ENCODE measurements at places on chromosomes 2 and 18.

- DNase-seq: no peak
Measured at GRCh38 chr2:237435844-237436587, 22.1 kb upstream of the COL6A3 start.

DNA sequence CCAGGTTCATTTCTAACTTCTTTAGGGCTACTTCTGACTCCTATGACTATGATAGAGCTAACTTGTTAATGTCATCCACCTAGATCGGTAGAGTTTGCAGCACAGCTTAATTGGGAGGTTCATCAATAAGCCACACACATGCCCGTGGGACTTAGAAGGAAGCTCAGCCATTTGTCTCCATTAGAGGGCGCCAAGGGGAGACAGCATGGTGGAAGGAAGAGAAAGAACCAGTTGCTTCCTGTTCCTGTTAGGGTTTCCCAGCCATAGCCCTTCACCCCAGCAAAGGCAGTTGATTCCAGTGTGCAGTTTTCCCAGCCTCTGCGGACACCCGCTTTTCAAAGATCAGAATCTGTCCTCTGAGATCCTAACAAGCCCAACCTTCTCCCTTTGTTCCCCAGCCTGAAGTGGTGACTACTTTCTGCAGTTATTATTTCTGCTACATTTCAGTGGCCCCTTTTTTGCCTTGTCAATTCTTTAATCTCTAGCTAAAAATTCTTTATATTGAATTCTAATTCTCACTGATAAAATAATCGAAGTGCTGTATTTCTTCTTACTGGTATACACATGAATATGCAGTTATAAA, 30.3 kb downstream of the MAIP1 start:
- peak; percentile 89 for DNase-seq

GRCh38 chr18:45850021-45850420, 24.5 kb downstream of the SIGLEC15 start:
- DNase-seq: no peak

GRCh38 chr2:168311261-168311910, 64.0 kb upstream of the STK39 start:
- DNase-seq: no peak

DNA sequence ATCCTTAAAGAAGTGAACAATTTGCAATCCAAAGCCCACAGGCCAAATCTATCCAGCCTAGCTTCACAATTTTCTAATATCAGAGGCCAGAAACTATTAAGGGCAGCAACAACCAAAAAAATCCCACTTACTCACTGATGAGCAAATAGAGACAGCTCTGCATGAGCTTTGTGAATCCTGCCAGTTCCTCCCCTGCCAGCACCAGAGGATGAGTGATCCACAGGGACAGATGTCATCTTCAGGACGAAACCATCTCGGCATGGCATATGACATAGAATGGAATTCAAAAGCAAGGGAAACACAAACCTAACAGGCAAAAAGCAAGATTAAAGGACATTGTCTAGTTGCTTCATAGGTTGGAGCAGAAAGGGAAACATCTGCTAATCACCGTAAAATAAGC, 2.2 kb upstream of the DSC2 start:
- DNase-seq: no peak

- DNase-seq: peak; percentile 93
Measured at GRCh38 chr18:48022531-48023329, 92.3 kb upstream of the SMAD2 start.

DNA sequence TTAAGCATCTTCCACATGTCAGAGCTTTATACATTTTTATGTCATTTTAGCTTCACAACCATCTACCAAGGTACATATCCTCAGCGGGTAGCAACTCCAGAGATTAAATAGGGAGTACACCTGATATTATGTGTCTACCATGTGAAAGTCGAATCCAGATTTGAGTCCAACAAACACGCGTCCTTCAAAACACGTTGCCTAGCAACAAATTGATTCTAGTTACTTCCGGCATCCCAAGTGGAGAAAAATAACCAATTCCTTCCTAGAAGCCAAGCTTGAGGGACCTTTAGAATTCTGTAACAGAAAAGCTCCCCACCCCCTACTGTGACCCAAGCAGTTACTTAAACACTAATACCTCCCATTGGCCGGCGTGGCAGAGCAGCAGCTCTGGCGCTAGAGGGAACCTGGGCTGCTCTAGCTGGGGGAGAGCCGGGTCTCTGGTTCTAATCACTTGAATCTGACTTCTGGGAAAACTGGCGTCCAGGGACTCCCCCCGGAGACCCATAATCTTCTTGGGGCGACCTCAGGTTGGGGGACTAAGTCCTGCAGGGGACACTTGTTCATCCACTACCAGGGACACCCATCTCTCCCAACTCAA, at the start of gene ERICH2:
Gene ERICH2, plus strand, starts transcription at position 371 of the 598 bp plus-strand sequence. CDS start 304 bp downstream, outside the sequence.
- DNase-seq: peak; percentile 84

DNA sequence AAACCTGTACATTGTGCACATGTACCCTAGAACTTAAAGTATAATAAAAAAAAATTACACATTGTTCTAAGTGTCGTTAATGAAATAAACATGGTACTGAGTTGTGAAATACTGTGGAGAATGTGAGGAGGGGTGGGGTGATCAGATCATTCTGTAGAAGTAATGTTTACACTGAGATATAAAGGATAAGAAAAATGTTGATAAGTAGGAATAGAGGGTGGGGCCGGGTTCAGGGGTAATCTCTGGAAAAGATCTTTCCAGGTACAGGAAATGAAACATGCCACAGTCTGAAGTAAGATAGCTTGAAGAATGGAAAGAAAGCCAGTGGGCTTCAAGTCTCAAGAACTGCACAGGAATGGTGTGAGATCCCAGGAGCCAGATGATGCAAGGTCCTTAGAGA, 1482.4 kb downstream of the LRP1B start:
- no peak for DNase-seq

GRCh38 chr18:3472681-3473544, 22.9 kb downstream of the TGIF1 start:
- DNase-seq: no peak

DNA sequence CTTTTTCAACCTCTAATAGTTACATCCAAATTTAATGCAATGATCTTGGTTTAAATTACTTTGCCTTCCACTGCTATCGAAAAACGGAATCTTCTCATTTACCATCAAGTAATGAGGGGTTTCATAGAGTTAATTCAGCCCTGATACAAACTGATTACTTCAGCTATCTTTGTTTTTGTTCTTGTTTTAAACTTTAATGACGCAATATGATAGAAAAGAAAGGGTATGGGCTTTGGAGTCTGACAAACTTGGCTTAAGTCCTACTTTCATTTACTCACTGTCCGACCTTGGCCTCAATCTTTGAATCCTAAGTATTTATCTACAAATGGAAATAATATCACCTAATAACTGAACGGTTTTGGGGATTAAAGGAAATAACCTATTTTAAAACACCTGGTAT, 16.1 kb downstream of the ADAM17 start:
- DNase-seq: no peak

- no peak for DNase-seq
Measured at GRCh38 chr2:48991415-48992131, 162.7 kb downstream of the FSHR start.

DNA sequence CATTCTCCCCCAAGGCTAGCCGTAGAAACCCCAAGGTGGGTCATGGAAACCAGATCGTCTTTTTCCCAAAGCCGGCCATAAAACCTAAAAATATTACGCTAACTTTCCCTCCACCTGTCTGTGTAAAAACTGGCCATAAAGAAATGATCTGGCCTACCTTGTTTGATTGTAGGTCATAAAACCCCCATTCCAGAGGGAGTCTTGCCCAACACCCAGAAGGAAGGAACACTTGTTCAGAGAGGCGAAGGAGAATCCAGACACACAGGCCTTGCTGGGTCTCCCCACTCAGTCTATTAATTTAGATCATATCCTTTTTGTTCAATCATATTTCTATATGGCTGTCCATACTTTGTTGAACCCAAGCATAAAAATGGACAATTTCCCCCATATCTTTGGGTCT, 344.7 kb downstream of the HRH4 start:
- DNase-seq: no peak

DNA sequence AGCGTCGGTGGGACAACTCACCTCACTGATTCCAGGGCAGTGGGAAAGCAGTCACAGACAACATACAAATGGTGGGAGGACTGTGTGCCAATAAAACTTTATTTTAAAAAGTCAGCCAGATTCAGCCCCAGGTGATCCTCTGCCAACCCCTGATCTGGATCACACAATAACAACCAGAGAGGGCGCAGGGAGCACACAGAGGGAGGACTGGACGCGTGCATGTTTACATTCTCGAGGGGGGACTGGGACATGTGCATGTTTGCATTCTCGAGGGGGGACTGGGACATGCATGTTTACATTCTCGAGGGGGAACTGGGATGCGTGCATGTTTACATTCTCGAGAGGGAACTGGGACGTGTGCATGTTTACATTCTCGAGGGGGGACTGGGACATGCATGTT, 209.5 kb downstream of the NDUFA10 start:
- no peak for DNase-seq

GRCh38 chr2:99634234-99634633, 144.4 kb upstream of the REV1 start:
- no peak for DNase-seq

DNA sequence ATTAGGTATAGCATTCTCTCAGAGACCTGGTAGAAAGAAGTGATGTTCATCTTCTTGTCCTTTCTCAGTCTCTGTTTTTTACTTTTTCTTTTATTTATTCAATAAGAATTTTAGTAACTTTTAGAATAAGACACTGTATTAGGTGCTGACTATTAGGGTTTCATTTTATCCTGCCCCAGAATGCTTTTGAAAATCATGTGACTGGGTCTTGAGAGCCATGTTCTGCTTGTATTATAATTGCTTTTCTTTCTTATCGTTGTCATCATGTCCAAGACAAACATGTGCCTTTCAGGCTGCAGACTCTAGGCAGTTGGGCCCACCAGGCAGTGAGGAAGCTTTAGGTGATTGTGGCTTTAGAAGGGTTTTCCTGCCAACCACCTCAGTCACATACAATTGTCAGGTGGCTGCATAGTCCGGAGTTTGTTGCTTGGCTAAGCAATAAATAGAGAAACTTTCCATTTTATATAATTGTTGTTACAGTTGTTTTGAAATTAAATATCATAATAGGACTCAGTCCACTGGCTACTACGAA, 15.1 kb downstream of the GRHL1 start:
- DNase-seq: no peak

DNA sequence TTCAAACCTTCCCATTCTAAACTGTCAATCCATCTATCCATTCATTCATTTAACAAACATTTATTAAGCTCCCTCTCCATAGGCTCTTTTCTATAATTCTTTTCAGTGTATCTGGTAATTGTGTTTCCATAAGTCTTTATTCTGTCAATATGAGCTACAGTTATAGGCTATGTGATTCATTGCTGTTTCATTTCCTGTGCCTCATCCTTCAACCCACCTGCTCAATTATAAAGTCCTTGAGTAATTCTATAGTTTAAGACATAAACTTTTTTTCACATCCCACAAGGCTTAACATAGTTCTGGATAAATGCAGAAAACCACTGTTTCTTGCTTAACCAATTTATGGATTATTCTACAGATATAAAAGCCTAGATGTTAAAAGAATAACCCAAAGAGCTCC, 84.2 kb upstream of the PIK3C3 start:
- DNase-seq: no peak

DNA sequence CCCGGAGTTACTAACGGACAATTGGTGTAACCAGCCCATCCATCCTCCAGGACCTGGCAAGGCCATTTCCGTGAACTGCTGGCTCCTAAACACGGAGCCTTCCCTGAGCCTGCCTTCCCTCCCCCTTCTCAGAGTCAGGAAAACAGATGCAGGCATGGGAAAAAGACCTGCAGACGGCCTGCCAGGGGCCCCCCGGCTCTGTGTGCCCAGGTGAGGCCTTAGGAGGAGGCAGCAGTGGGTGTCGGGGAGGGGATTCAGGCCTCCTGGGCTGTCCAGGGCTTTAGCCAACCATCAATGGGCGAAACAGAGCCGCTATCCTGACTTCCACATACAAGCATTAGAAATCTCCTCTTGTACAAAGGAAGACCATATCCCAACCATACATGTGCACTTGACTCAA, 68.3 kb upstream of the BOD1L2 start:
- DNase-seq: no peak

DNA sequence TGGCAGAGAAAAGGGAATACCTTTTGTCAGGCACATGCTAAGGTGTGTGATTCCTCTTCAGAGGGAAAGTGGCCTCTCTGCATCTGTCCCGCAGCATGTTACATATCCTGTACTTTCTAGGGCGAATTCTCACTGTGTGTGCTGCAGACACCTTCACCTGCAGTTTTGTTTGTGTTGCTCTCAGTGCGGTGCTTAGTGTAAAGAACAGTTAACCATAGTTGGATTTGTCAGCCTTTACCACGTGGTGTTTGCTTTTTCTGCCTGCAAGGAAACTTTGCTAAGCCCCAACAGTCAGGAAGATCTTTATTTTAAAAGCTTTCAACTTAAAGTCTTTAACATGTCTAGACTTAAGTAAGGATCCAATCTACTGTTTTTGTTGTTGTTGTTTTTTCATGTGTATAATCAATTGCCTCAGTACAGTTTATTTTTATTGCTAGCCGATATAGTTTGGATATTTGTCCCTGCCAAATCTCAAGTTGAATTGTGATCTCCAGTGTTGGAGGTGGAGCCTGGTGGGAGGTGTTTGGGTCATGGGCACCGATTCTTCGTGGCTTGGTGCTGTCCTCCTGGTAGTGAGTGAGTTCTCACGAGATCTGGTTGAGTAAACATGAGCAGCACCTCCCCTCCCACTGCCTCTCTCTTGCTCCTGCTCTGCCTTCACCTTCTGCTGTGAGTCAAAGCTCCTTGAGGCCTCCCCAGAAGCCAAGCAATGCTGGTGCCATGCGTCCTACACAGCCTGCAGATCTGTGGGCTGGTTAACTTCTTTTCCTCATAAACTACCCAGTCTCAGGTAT, 90.6 kb downstream of the SNTG2 start:
- DNase-seq: no peak

- peak; percentile 71 for DNase-seq
Measured at GRCh38 chr2:6773007-6773693, 92.6 kb downstream of the CMPK2 start.

DNA sequence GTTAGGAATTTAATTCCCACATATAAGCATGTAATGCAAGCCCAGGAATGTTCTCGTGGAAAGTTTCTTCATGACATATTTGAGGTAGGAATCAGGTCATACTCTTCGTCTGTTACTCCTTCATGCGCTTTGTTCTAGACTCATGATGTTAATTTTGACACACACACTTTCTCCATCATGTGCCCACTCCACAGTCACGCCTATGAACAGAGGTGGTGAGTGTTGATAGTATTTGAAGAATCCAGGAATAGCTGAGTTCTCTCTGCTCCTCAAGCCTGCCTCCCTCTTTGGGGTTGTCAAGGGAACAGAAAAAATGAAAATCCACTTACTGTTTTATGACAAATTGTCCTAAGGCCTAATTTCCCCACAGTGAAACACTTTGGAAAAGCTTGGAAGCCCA, 117.3 kb upstream of the SERPINE2 start:
- no peak for DNase-seq

DNA sequence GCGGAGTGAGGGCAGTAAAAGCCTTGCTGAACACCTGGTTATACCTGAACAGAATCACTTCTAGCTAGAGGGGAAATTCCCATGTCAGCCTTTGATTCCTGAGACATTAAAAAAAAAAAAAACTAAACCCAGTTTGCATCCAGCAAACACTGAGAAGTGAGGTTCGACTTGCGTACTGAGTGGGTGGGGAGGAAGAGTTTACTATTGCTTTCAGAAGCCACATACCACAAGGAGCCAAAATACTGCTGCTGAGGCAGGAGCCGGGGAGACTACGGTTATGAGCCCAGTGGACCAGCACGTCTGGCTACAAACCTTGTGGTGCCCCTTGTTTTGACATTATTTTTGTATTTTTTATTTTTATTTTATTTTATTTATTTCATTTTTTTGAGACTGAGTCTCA, 2.7 kb downstream of the COLEC11 start:
- DNase-seq: no peak
